Mesenchymal stem cell (in vitro differentiated cells and primary cell): ENCODE measurements at places on chromosomes 3 and 15.

GRCh38 chr3:156554515-156554841 lies 439 bp downstream of the SSR3 start:
- DNase-seq = no peak

- peak; percentile 50 for DNase-seq
Observed at GRCh38 chr15:49620199-49620598, 419 bp downstream of the FAM227B start.

DNA sequence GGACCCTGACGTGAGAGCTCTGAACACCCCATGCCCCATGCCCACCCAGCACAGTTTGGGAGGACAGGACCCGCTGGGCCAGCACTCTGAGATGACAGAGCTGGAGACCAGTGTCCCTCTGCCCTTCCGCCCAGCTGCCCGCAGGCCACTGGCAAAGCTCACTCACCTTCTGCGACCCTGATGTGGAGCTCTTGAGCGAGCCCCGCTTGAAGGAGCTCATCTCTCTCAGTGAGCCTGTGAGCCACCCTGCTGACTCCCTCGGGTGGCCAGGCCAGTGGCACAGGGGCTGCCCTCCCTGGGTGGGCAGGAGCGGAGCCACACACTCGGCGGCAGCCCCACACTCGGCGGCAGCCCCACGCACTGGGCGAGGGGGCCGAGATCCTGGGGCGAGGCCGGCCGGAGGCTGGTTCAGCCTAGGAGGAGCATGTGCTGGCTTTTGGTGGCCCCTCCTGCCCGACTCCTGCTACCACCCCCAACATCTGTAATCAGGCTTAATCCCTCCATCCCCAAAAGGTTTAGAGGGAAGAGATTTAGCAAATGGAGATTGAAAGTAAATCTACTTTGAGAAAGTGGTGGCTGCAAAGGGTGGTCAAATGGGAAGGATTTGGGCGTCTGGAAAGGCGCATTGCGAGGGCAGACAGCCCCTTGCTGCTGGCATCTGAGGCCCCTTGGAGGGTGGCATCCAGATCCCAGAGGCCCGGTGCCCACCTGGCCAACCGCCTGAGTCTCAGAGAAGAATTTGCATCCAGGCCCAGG lies 59.4 kb upstream of the TRPM1 start:
- DNase-seq = no peak

GRCh38 chr3:9946112-9947024 lies 5.8 kb downstream of the PRRT3 start:
- DNase-seq = peak; percentile 91

DNA sequence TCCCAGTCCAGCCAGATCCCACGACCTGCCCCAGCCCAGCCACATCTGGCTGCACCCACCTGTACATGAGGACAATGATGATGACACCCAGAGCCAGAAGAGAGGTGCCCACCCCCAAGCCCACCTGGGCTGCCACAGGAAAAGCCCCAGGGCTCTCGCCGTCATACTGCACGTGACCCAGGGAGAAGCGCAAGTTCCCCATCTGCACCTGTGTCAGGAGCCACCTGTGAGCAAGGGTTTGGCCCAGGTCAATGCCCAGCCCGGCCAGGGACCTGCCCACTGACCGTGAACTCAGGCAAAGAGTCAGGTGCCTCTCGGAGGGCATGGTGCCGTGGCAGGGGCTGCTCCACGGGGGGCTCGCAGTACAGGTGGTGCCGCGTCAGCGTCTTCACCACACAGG lies 16.3 kb downstream of the PLXNB1 start:
- no peak for DNase-seq

DNA sequence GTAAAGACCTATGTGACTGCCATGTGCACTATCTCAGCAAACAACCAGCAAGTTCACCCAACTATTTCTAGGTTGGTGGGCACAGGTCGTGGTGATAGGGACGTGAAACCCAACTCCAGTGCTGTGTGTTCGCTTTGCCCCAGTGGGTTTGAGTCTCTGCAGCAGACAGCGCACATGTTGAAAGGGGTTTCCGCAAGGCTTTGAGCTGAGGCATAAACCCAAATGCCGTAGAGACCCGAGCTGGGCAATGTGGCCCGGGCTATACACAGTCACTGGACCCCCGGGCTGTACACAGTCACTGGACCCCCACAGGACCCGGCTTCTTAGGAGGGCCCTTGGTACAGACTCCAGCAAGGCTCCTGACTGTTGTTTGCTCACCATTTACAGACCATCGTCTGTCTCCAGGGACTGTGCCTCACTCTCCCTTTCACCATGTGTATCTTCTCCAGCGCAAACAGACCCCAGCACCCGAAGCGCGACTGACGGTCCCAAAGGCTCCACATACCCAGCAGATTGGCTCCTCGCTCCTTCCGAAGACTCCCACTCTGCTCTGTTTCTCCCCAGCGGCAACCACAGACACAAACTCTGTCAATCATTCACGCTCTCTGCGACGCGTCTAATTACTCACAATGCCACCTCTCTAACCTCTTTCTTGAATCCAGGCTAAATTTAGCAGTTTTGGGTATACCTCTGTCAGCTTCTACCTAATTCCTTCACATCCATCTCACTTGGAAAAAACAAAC lies 31.2 kb downstream of the PCSK6 start:
- DNase-seq = no peak

DNA sequence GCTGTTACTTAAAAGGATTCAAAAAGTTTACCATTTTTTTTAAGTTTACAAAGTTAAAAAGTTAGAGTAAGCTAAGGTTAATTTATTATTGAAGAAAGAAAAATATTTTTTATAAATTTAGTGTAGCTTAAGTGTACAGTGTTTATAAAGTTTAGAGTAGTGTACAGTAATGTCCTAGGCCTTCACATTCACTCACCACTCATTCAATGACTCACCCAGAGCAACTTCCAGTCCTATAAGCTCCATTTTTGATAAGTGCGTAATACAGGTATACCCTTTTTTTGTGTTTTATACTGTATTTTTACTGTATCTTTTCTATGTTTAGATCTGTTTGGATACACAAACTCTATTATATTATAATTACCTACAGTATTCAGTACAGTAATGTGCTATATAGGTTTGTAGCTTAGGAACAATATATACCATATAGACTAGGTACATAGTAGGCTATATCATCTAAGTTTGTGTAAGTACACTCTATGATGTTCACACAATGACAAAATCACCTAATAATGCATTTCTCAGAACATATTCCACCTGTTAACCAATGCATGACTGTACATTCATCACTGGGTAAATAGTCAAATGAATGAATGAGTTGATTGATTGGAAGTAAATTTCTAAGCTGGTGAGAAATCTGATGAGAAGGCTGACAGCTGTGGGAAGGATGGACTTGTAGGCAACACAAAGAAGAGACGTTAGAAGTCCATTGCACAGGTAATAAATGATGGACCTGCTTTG lies 95.2 kb upstream of the CDIN1 start:
- DNase-seq = no peak

GRCh38 chr15:66452971-66453580 lies 44.5 kb downstream of the SNAPC5 start:
- no peak for DNase-seq

DNA sequence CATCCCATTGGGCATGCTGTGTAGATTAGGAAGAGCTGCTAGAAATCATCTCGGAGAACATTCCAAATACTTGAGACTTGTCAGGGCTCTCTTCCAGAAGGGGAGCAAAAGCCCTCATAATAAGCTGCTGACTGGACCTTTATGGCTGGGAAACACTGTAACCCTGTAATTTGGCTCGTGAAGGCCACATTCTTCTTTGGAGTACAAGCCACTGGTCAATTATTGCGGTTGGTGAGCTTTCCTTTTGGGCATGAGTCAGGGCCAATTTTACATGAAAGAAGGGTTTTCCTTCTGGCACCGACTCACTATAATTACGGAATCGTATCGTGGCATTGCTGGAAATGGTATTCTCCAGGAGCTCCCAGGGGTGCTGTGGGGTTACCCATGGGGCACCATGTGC lies 434.5 kb upstream of the RGMA start:
- no peak for DNase-seq

DNA sequence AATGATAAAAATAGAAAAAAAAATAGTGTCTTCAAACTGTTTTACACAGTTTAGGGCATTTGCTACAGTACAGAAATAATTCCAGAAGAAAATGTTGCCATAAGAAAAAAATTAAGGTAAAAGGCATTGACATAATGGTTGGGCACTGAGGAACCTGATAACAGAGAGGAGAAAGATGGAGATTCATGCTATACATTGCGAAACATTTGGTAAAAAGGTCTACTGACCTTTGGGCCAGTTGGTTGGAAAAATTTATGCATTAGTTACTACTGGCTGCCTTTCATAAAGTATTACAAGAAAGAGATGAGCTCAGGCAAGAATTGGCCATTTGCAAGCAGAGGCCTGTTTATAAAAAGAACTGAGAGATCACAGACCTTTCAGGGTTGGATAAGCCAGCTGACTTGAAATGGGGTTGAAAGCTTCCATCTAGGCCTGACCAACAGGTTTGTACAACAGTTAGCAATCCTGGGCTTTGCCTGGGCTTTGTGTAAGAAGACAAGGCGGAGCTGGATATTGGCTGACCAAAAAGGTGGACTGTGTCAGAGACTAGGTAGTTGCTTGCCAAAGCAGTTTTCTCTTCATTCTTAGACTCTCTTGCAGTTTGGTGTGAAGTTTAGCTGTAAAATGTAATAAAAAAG lies 166.6 kb upstream of the MCTP2 start:
- no peak for DNase-seq

- DNase-seq = no peak
Observed at GRCh38 chr3:160286231-160286630, 61.0 kb downstream of the C3orf80 start.

GRCh38 chr3:159711560-159712333 lies 276.9 kb upstream of the IL12A start:
- DNase-seq = peak; percentile 85

DNA sequence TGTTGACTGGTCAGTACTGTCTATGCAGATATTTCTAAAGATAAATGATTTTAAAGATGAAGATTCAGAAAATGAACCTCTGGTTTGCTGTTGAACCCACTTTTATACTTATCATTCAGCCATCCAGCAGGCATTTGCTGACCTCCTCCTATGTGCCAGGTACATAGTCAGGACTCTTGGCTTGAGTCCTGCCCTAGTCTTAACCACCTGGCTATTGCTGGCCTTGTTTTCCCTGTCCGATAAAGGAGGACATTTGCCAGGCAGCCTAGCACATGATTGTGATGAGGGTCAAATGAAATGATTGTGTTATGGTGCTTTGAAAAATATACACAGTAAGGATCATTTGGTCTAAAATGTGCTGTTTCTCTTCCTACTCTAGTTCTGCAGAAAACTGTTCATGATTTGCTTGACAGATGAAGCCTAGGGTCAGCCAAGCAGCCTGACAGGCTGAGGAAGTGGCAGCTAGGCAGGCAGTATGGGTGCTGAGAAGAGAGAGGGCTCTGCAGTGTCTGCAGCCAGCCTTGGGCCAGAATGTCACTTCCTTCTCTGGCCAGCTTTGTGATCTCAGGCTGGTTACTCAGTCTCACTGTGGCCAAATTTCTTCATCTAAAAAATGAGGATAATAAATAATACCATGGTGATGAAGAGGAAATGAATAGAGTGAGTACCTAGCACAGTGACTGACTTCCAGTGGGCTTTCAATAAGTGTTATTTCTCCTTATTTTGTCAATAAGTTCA lies 13.8 kb downstream of the EXOSC7 start:
- no peak for DNase-seq

- no peak for DNase-seq
Observed at GRCh38 chr3:117310536-117310935, 601.0 kb downstream of the TUSC7 start.

DNA sequence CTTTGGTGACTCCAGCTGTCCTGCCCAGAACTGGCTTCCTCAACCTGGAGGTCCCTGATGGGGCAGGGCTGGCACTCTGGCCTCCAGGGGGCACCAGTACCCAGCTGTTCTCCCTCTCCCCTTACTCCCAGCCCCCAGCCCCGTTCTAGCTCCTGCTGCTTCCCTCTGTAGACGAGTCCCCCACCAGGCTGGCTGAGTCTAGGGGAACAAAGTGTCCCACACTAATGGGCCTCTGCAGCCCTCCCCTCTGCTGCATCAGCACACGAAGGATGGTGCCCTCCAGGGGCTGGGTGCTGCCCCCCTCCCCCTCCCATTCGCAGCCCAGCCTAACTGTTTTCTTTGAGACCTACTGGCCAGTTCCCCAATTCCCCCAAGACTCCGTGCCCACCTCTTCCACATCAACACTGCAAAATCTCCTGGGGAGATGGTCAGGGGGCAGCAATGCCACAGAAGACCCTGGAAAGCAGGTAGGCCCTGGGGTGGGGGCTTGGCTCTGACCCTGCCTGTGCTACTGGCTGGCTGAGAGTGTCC lies 4.2 kb downstream of the RHCG start:
- no peak for DNase-seq

DNA sequence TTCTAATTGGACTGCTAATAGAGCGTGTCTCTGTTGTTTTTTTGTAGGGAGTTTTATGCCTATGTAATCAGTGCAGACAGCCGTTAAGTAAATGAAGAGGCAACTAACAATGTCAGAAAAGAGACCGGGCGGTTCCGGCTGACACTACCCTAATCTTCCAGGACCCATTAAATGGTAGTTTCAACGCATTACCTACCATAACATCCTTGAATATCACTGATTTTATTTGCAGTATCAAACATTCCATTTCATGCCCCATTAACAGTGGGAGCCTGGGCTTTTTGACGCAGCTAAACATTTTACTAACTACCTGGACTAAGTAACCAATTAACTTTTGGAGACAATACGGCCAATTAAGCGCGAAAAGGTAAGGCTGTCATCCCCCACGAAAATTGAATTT lies 832.9 kb upstream of the NR2F2 start:
- no peak for DNase-seq

DNA sequence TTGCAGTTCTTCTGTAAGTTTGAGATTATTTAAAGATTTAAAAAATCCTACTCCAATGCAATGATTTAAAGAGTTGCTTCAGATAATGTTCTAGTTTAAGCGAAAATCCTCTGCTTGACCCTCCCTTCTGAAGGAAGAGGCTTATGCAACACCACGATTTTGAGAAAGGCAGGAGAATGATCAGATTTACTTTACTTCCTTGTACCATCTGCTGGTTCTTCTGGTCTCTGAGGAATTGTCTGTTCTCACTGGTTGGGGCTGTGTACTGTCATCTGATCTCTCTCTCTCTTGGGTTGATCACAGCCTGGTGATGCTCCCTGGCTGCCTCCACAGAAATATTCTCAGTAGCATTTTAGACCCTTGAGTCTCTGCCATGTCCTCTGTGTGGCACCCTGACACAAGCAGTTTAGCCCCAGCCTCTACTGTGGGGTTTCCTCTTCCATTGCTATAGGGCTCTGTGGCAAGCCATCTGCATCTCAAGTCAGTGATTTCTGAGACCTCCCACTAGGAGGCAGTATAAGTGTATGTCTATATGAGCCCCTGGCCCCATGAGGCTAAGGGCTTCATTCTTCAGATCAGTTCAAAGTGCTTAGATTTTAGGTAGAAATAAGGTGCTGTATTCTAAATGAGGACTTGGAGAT lies 50.8 kb upstream of the PLAAT1 start:
- DNase-seq = peak; percentile 10

DNA sequence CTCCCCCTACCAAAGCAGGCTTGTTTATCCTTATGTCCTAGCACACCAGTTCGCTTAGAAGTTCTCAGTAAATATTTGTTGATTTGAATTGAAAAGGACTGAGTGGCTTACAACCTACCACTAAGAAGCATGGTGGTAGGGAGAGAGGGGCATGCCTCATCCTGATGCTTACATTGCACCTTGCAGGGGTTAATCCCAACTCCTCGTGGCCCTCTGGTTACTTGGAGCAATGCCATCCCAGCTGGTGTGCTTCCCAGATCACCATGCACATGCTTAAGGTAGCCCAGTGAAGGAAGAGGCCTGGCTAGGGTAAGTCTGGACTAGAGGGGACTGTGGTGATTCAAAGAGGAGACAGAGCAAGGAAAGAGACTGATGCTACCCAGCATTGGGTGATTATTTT lies 253.3 kb downstream of the CLSTN2 start:
- DNase-seq = no peak
